ENCODE measurements at places on chromosomes 13 and 19. TPM values are rescaled to one million over a fixed set of nuclear protein-coding genes. Genes with fewer than 3 reads are reported as not detected.

NOVA2 gene
- not detected for polyA plus RNA-seq

CYP4F22 gene
- not detected for polyA plus RNA-seq

C19orf81 gene
- polyA plus RNA-seq: not detected

CEACAM16 gene
- not detected for polyA plus RNA-seq

COMP gene
- polyA plus RNA-seq: not detected

PLK5 gene
- polyA plus RNA-seq: not detected

ZNF799 gene
- polyA plus RNA-seq: 3.7 TPM

TRIM13 gene
- polyA plus RNA-seq: 20.8 TPM

GNG8 gene
- 1.3 TPM for polyA plus RNA-seq

KIR2DL1 gene
- not detected for polyA plus RNA-seq

ZNF99 gene
- polyA plus RNA-seq: not detected

DPF1 gene
- polyA plus RNA-seq: 4.0 TPM

C19orf33 gene
- not detected for polyA plus RNA-seq

B3GNT3 gene
- not detected for polyA plus RNA-seq

BCAM gene
- polyA plus RNA-seq: not detected

PRDX2 gene
- polyA plus RNA-seq: 384 TPM

ACP7 gene
- polyA plus RNA-seq: not detected

SSBP4 gene
- polyA plus RNA-seq: 28.1 TPM

ZNF571 gene
- 0.57 TPM for polyA plus RNA-seq

PROZ gene
- polyA plus RNA-seq: 0.10 TPM

TEX101 gene
- not detected for polyA plus RNA-seq

CRLF1 gene
- 1.2 TPM for polyA plus RNA-seq

CEACAM3 gene
- polyA plus RNA-seq: not detected

YIPF2 gene
- 19.3 TPM for polyA plus RNA-seq

SETDB2 gene
- 8.4 TPM for polyA plus RNA-seq

ATP4A gene
- 0.13 TPM for polyA plus RNA-seq

DEDD2 gene
- polyA plus RNA-seq: 24.7 TPM

DNAAF3 gene
- polyA plus RNA-seq: not detected

DENND1C gene
- polyA plus RNA-seq: 45.3 TPM

NCAN gene
- 0.12 TPM for polyA plus RNA-seq

HSPB6 gene
- polyA plus RNA-seq: 0.52 TPM

PSG6 gene
- not detected for polyA plus RNA-seq

KRTDAP gene
- polyA plus RNA-seq: not detected

CABP5 gene
- not detected for polyA plus RNA-seq

SYT5 gene
- not detected for polyA plus RNA-seq

NUFIP1 gene
- polyA plus RNA-seq: 9.8 TPM

ZNF763 gene
- 0.78 TPM for polyA plus RNA-seq

ZNF491 gene
- 0.51 TPM for polyA plus RNA-seq

SHC2 gene
- not detected for polyA plus RNA-seq

MYPOP gene
- 1.1 TPM for polyA plus RNA-seq

TJP3 gene
- polyA plus RNA-seq: not detected
